ENCODE measurements at places on chromosomes 2 and 18. TPM values are rescaled to one million over a fixed set of nuclear protein-coding genes. Genes with fewer than 3 reads are reported as not detected.

DNA sequence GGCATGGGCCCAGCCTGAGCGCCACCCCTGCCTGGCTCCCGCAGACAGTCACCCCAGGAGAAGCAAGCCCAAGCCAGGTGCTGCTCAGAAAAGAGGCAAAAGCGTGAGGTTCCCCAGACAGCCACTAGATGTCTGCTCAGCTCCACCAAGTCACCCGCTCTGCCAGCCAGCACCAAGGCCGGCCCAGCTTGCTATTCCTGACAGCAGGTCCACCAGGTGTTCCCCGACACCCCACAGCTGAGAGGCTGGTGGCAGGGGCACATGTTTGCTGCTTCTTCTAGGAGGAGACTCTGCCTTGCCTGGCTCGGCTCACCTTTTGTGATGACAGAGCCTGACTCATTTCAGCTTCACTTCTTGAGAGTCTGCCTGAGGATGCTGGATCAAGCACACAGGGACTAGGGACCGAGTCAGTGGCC lies 206.7 kb downstream of the MGAT5 start:
- peak; percentile 64 for DNase-seq

DNA sequence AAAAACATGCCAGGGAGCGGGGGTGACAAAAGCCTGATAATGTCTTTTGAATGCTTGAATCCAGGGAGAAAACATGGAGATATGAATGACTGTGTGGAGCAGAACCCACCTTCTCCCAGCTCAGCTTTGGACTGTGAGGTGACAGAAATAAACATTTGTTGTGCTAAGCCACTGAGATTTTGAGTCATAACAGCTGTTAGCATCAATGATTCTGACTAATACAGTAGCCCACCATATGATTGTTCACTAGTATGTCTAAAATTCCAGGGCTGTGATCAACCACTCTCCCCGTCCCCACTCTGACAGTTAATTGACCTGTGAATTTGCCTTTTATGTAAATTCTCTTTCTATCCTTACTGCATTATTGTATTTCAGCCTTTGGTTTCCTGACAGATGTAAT lies 69.1 kb downstream of the PDK1 start:
- DNase-seq, result no peak

The ALK gene
- total RNA-seq, result 0.18 TPM

The DYNAP gene
- total RNA-seq, result not detected

The GALNT14 gene
- 1.2 TPM for total RNA-seq

DNA sequence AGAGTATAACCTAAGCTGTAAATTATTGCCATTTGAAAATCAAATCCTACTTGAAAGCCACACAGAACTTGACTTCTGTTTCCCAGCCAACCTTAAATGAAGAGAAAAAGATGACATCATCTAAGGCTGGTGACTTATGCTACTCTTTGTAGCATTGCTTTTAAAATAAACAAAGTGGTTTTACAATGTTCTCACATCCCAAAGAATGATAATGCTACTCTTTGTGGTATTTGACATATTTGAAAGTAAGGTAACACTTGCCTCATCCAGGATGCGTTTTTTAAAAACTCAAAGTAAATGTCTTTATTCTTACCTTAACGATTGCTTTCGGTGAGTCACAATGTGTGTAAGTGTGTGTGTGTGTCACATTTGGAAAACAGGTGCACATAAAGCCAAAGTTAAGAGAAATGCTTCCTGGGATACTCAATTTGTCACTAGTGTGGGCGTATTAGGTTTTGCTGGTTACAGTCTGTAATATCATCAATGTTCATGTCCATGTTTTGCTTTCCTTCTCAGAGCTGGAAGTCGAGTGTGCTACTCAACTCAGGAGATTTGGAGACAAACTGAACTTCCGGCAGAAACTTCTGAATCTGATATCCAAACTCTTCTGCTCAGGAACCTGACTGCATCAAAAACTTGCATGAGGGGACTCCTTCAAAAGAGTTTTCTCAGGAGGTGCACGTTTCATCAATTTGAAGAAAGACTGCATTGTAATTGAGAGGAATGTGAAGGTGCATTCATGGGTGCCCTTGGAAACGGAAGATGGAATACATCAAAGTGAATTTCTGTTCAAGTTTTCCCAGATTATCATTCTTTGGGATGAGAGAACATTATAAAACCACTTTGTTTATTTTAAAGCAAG lies 2.6 kb downstream of the PMAIP1 start:
- no peak for DNase-seq

DNA sequence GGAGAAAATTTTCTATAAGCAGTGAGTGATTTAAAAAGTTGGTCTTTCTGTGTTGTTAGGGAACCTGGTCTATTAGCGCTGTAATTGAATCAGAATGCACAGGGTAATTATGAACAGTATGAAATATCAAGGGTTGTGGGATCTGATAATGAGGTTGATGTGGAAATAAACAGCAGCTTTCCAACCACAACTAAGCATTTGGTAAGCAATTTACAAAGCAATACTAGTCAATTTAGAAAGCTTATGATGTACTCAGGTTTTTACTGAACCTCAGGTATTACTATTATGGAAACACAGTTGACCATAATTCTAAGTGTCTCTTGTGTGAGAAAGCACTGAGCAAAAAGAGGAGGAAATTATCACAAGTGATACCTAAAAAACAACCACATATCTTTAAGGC lies 11.0 kb upstream of the SMCHD1 start:
- DNase-seq, result no peak

The SEMA4F gene
- 11.5 TPM for total RNA-seq

- DNase-seq, result no peak
Observed at GRCh38 chr18:49963217-49963616, 149.9 kb upstream of the ACAA2 start.

The CD28 gene
- 3.4 TPM for total RNA-seq

The SAG gene
- not detected for total RNA-seq

GRCh38 chr2:204004912-204005311 lies 68.3 kb downstream of the ICOS start:
- no peak for DNase-seq

DNA sequence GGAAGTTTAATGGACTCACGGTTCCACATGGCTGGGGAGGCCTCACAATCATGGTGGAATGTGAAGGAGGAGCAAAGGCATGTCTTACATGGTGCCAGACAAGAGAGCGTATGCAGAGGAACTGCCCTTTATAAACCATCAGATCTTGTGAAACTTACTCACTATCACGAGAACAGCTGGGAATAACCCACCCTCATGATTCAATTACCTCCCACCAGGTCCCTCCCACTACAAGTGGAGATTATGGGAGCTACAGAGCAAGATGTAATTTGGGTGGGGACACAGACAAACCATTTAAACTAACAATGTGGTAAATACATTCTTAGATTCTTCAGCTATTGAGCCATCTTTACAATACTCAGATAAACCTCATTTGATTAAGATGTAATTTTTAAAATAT lies 176.1 kb downstream of the SH3BP4 start:
- DNase-seq, result no peak

DNA sequence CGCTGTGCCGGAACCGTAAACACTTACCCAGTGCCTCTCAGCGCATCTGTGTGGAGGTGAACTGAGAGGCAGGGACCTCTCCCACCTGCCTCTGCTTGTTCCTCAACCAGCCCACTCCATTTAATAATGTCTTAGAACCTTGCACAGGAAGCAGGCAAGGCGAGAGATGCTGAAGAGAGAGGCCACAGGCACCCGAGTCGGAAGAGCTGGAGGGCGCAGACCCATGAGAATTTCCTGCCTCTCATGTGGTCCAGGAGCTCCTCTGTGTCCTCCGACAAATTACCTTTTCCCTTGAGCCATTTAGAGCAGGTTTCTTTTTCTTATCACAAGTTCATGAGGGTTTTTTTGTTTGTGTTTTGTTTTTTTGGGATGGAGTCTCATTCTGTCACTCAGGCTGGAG lies 4.9 kb upstream of the RFX8 start:
- DNase-seq, result no peak

DNA sequence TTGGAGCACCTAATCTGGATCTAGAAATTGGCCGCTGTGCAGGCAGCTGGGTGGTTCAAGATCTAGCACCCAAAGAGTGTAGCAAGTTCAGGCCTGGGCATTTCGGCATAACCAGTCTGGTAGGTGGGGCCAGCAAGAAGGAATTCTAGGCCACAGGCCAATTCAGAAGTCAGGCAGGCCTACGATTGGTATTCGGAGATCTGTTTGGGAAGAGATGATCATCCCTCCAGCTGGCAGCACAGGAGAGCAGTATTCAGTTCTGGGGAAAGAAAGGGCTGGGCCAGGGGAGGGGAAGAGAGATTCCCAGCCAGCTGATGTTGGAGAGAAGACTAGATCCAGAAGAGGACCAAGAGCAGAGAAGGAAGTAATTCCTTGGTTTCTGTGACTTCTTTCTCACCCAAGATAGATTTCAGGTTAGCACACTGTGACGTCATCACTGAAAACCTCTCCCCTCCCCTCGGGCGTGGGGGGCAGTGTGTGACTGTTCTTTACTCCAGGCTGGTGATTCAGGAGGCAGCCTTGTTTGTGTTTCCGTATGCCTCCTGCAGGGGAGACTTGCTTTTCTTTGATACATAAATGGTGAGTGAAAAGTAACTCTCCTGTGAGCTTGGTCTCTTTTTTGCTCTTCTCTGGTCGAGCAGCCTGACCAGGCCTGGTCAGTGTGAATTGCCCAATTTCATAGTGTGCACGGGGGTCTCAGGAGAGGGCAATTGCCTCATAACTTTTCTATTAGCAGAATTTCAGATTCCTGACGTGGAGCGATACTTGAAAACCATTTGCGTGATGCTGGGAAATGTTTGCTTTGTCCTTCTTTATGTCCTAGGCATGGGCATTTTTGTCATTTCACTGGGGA lies 61.1 kb downstream of the MEIS1 start:
- DNase-seq, result no peak

The MAPRE3 gene
- total RNA-seq, result 26.7 TPM
